ENCODE measurements at places on chromosomes 11 and 22.
A peak's percentile ranks its signal among the peaks of the same experiment; 100 is the strongest.

DNA sequence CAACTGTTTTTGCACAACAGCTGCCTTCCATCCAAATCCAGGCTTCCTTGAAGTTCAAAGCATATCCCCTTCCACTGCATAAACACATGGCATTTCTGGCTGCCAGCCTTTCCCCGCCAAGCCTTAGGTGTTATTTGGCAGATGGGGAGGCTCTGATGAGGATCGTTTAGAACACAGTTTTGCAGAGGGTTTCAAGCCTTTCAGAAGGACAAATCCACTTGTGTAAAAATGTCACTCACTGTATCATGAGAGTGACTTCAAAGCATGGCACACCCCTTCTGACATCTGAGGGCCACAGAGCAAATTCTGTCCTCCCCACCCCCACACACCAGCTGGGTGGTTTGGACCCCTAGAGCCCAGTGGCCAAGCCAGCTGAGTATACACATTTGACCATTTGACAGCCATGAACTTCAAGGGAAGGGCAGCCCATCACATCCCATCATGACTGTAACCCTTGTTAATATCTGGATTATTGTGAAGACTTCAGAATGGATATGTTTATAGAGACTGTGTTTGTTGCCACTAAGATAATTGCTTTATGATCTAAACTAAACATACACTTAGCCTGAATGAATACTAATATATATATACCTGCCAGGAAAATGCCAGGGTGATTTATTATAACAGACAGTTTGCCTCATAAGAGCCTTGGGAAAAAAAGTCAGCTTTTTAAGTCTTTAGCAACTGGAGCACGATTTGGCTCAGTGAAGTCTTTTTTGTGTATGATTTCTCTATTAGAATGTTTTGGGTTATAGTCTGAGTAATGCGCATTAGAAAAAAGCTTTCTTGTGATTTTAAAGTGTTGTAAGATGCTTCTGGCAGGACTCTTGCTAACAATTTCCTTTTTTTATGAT is 31.9 kb downstream of the FBLN1 start:
- DNase-seq, result no peak

- DNase-seq, result no peak
Observed at GRCh38 chr11:72974487-72975205, 160.4 kb downstream of the ATG16L2 start.

GRCh38 chr11:57248780-57249383 is 11.8 kb upstream of the APLNR start:
- DNase-seq, result peak; percentile 53

DNA sequence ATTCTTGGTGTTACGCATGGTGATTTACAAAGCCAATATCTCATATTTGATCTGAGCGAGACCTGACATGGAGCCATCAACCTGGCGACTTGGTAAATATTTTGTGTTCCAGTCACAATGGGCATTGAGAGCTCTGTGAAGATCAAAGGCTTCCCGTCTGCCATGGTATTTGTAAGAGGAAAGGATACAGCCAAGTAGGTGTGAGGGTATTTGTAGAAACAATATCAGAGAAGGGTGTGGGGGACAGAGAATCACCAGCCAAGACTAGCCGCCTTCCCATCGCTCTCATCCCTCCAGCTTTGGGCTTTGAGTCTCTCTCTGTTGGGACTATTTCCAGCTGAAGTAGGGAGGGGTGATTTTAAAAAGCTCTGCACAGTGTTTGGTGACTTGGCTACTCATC is 173.4 kb upstream of the BDNF start:
- DNase-seq, result no peak

DNA sequence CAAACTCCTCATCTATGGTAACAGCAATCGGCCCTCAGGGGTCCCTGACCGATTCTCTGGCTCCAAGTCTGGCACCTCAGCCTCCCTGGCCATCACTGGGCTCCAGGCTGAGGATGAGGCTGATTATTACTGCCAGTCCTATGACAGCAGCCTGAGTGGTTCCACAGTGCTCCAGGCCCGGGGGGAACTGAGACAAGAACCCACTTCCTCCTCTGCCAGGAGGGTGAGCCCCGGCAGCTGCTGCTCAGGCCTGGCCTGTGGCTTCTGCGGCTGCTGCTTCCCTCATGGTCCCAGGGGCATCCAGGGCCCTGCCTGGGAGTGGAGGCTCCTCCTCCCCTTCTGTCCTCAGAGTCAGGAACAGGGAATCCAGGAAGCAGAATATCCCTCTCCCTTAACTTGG is 98.4 kb downstream of the ZNF280B start:
- DNase-seq, result no peak

- no peak for DNase-seq
Observed at GRCh38 chr22:21602579-21602978, 27.2 kb downstream of the YDJC start.

GRCh38 chr11:122861631-122862030 is 20.9 kb upstream of the JHY start:
- no peak for DNase-seq

DNA sequence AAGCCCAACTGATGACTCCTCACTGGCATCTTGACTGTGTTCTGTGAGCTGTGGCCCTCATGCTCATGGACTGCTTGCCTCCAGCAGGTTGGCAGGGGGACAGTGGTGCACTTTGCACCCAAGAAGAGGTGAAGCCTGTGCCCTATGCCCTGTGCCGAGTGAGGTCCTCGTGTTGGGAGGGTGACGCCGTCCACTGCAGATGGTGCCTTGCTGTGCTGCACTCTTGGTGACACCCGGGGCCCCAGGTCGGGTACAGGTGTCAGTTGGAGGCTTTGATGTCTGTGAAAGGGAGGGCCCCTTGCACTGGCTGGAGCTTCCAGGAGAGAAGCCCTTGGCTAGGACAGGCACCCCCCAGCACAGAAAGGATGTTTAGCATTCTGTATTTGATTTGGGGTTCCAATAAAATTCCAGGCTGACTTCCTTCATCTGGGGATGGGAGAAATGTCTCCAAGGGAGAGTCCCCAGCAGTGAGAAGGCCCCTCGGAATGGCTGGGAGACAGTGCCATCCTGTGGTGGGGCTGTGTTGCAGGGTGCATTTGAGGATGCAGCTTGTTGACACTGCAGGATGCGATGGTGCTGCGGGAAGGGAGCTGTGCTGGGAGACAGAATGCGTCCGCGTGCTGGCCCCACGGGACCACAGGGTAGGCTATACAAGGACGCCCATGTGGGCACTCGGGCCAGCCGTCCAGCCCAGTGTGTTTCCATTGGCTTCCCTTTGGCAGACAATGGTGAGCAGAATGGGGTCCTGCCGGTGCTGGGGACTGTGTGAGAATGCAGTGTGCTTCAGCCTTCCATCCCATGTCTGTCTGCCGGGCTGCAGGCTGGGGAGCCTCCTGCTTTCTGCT is 2.5 kb upstream of the ZDHHC8 start:
- DNase-seq, result no peak

- no peak for DNase-seq
Observed at GRCh38 chr22:50473088-50473487, 1.7 kb downstream of the SBF1 start.

- no peak for DNase-seq
Observed at GRCh38 chr11:65505466-65506289, 6.8 kb downstream of the MALAT1 start.

GRCh38 chr11:76918941-76919386 is 58.2 kb downstream of the ACER3 start:
- peak; percentile 9 for DNase-seq

GRCh38 chr11:69661413-69661715 is 13.8 kb downstream of the LTO1 start:
- no peak for DNase-seq

GRCh38 chr22:25282671-25283561 is 63.5 kb downstream of the CRYBB2 start:
- DNase-seq, result no peak

GRCh38 chr11:61839742-61840141 is 11.6 kb downstream of the FADS2 start:
- DNase-seq, result no peak

GRCh38 chr11:69192301-69192721 is 36.6 kb downstream of the SMIM38 start:
- no peak for DNase-seq

DNA sequence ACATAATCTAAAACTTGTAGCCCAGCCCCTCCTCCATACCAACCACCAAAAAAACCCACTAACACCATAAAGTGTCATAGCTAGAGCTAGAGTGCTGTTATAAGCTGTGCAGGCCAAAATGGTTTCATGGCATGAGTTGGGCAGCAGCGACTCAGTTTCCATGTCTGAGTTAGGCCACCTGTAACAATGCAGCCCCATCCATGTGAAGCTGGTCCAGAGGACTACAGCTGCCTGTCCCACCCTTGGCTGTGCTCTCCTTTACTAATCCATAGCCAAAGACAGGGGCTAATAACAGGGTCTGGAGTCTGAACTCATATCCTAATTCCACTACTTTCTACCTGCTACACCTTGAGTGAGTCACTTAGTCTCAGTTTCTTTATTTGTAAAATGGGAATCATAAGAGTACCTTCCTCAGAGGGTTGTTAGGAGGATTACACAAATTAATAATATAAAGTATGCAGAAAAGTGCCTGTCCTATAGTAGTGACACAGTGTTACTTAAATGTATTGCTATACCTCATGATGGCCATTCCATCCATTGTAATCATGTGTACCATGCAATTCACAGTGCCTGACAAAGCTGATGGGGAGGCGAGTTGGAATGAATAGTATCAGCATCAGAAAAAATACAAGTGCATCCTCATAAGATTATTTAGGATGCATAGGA is 20.6 kb downstream of the KCNQ1OT1 start:
- no peak for DNase-seq

GRCh38 chr11:1158681-1159487 is 1.1 kb downstream of the MUC5AC start:
- DNase-seq, result no peak

- DNase-seq, result no peak
Observed at GRCh38 chr11:122097419-122098001, 18.5 kb downstream of the BLID start.

DNA sequence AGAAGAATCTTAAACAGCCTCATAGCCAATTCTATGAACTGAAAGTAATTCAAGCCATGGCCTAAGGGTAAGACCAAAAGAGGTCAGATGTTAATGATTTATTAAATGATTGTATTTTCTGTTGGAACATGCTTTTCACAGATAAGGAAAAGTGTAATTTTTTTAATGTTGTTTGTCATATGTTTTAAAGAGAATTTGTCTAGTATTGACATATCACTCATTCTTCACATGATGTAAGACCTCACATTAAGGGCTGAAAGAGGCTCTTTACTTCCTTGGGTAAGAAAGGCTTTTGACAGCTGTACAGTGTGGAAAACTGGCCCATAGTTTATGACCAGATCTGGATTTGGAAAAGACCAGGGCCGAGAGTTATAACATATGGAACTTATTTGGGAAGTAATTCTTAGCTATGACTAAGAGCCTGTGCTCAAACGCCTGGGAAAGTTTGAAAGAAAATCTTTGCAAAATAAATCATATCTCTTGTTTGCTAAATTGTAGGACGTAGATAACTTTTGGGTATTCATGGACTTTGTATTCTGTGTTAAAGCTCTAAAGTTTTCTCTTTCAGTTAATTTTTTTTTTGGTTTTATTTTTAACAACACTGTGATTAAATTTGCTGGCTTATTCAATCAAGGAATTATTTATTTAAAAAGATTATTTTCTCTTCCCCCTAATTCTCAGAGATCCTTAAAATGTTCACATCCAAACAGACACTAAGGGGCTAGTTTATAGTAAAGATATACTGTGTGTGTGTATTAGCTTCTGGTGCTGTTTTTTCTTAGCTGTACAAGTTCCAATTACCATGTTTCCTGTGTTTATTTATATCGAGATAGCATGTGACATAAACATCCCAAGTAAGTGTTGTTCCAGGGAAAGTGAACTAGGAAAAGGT is 162.2 kb downstream of the ARHGAP42 start:
- no peak for DNase-seq

DNA sequence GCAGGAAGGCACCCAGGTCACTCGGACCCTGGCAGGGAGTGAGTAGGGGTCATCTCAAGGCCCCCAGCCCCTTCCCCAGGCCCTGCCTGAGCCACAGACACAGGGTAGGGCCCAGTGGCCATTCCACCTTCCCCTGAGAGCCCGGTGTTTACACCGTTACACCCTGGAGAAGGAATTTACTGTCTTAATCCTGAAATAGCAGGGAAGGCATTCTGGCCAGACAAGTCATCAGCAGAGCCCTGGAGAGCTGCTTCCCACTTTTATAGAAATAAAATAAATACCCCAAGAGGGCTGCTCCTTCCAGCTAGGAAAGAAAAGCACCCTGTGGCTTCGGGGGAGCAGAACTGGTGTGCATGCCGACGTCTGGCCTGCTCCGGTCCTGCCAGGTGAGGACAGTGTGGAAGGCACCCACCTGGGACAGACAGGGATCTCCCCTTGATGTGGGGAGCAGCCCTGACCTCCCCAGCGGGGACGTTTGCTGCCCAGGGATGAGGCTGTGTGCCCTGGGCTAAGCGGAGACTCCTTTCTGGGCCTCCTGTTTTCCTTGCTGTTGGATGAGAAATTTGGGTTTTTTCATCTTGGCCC is 180.0 kb downstream of the MN1 start:
- DNase-seq, result no peak

DNA sequence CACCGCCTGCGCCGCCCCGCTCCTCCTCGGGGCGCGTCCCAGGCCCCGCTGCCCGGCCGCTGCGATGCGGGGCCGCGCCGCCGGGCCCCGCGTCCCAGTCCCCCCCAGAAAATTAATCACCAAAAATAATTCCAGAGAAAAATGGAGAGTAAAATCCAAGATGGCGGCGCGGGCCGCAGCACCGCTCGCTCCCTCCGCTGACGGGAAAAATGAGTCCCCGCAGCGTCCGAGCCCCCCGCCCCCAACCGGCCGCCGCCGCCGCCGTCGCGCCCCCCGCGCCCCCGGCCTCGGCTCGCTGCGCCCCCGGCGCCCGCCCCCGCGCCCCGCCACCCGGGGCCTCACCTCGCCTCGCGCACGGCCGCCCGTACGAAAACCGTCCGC is at the start of gene KMT5B:
Gene KMT5B, minus strand, starts transcription at position 162 of the 381 bp plus-strand sequence. CDS start 23,220 bp downstream, outside the sequence.
- peak; percentile 32 for DNase-seq

DNA sequence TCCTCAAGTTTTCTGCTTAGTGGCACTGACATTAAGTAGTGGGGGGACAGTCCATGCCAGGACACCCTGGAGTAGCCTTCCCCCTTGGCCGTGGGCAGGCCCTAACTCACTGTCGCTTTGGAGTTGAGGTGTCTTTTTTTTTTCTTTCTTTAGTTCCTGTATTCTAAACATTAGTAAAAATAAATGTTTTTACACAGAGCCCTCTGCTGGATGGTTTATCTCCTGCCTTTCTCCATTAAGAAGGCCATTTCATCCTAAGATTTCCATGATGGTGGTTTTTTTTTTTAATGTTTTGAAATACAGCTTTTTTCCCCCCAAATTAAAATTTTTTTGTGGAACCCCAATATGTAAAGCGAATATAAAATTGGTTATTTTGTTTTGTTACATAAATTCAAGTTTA is 1.8 kb upstream of the TIGD3 start:
- DNase-seq, result no peak

- no peak for DNase-seq
Observed at GRCh38 chr11:130400781-130401483, 27.5 kb downstream of the ADAMTS8 start.

GRCh38 chr11:118000850-118001228 is 14.6 kb downstream of the IL10RA start:
- DNase-seq, result no peak

Data from NCI-H226 (cell line).